ENCODE measurements at places on chromosomes 11 and 22.

DNA sequence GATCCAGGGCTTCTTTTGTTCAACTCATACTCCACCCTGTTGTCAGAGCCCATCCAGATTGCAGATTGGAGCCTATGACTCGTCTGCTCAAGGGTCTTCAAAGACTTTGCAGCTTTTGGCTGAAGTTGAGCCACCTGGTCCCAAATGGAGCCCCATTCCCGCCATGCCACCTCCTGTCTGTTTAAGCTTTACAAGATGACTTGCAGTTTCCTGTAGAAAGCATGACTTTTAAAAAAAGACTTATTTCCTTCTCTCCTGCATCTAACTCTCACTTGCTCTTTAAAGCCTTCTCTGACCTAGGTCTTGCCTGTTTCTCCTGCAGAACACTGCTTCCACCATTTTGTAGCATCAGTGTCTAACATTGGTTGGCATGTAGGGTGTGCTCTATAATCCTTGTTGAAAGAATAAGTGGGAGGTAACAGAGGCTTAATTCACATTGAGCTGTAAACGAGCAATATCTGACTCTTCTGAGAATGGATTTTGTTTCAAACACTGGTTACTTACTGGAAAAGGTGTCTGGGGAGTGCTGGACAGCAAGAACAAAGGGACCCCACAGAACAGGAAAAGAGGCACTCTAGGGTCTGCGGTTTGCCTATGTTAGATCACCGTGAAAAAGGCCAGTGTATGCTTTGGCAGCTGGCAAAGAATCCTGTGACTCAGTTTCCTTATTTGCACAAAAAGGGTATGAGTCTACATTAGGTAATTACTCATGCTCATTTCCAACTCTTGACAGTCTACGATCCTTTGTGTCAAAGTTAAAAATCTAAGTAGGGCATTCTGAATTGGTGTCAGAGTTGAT lies 30.3 kb downstream of the NF2 start:
- DNase-seq = no peak

DNA sequence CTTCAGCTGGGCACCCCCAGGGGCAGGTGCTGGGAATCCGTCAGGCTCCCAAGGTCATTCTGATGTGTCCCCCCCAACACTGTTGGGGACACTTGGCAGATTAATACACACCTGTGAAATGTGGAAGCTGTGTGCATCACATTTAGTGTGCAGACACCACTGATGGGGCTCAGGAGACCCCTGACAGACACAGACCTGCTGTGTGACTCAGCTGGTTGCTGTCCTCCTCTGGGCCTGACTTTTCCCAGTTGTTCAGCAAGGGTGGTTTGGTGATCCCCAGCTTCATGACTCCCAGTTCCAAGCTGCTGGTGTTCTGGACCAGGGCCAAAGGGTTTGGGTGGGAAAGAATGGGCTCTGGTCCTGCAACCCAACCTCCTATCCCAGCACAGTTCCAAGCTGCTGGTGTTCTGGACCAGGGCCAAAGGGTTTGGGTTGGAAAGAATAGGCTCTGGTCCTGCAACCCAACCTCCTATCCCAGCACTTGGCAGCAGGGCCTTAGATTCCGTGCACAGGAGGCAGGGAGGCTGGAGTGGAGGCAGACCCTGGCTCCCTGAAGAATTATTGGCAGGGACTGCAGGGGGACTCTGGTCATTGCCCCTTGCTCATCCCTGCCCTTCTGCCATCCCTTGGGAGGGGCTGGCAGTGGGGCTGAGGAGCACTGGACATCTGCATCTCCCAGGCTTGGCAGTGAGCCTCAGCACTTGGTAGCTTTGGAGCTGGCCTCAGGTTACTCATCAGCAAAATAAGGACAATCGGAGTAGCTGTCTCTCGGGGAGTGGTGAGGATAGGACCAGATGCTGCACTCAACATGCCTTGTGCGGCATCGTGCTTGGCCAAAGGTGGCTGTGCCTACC lies 8.4 kb upstream of the OMP start:
- no peak for DNase-seq

- DNase-seq = no peak
Observed at GRCh38 chr11:31366795-31367194, 2.7 kb downstream of the DCDC1 start.

- DNase-seq = no peak
Observed at GRCh38 chr11:12642806-12643428, 31.3 kb upstream of the TEAD1 start.

GRCh38 chr11:20417771-20418170 lies 30.3 kb downstream of the PRMT3 start:
- no peak for DNase-seq

GRCh38 chr11:108818971-108819370 lies 154.1 kb downstream of the DDX10 start:
- no peak for DNase-seq

DNA sequence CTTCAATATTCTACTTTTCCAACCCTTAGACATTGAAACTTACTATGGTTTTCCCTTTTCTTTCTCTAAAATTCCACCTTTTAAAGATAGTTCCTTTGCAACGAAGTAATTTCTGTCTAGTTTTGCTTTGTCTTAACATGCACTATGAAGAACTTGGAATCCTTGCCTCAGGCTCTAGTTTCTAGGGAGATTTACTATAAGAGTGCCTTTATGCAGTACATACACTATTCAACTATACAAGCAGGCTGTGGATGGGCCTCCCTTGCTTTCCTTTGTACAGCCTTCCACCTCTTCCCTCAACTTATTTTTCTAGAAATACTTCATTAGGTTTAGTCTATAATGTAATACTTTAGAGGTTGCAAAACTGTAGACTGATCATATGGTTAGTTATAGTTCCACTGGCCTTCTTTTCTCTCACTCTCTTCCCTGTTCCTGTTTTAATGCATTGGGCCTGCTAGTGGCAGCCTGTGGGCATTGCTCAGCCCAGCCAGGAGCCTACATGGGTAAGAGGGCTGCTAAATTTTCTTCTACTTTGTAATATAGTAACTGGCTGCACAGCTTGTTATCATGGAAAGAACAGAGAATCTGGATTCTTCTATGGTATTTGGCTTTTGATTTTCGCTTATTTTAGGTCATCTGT lies 100.2 kb downstream of the C11orf87 start:
- DNase-seq = no peak

GRCh38 chr11:95705485-95706124 lies 84.0 kb downstream of the FAM76B start:
- DNase-seq = peak; percentile 83

DNA sequence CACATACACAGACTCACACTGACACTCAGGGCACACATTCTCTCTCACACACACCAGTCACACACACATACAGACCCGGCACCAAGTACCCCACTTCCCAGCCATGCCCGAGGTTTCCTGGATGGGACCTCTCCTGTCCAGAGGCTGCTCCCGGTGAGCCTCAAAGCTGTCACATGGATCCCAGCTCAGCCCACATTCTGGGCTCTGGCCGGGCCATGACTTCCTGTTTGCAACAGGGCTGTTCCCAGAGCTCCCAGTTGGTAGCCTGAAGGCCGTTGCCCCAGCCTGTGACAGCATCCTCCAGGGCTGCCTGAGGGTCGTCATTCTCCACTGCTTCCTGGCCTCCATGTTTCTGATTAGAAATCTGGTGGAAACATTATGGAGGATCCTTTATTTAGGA lies 14.6 kb upstream of the CYP2D6 start:
- no peak for DNase-seq

DNA sequence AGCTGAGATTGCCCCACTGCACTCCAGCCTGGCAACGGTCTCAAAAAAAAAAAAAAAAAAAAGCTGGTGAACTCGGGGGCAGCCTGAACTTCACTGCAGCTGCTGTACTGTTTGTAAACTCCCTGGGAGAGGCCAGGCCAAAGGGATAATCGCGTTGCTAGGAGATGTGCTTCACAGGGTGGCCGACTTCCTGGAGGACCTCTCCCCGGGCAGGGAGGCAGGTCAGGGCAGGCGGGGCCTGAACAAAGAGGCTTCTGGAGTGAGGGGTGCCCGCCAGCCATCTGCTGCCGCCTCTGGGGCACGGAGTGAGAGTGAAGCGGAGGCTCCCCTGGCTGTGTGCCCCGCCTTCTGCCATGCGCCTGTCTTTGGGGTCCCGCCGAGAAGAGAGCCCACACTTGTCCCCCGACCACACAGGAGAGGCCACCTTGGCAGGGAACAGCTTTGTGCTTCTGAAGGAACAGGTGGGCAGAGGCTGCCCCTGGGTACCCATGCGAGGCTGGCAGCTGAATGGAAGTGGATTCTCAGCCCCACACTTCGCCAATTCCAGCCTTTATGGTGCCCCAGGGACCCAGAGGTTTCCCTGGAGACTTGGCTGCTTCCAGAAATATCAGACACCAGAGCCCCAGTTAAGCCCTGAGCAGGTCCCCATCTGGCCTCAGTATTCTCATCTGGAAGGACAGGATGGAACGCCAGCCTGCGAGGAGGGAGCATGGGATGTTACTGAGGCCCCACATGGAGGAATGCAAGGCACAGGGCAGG lies 29.6 kb downstream of the TMEM184B start:
- DNase-seq = no peak
